Kidney (tissue), 22 donors: ENCODE measurements at places on chromosomes 2 and 18. TPM values are rescaled to one million over a fixed set of nuclear protein-coding genes. Genes with fewer than 3 reads are reported as not detected.

The DLX2 gene
- not detected for total RNA-seq

DNA sequence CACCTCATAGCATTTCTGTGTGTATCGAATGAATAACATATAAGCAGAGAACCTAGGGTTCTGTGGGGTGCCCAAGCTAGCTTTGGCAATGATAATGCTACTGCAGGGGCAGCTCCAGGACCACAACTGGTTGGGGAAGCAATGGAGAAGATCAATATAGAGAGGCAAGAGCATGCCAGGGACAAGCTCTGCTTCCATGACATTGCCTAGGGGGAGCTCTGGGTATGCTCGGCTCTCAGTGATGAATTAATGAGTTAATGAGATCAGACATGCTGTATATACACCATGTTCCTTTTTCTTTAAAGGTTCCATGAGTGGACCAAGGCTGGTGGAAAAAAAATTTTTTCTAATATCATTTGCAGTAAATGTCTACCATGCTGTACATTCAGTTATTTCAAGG lies 618.4 kb downstream of the BCL11A start:
- DNase-seq, result no peak

GRCh38 chr2:16707014-16707623 lies 41.5 kb upstream of the CYRIA start:
- DNase-seq, result no peak

DNA sequence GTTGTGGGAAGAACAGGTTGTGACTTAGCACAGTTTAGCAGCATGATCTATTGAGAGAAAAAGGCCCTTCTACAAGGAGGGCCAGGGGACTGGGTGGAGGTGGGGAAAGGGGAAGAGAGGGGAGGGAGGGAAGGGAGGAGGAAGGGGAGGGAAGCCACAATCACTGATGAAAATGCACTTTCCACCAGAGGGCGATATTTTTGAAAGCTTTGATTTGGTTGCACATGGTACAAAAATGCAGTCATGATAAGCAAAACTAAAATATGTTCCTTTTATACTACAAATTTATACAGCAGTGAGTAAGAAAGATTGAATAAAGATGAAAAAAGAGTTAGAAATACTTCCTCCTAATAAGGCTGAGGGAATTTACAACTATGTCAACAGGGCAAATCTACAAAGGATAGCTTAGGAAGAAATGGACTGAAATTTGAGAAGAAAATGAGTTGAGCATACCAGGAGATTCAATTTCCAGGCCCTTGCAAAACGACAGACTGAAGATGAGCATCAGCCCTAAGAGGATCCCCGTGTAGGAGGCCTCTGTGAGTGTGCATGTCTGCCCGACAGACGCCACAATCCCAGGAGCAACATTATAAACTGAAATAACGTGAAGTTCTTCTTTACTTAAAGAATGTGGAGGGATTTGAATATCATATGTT lies 17.2 kb downstream of the SH3YL1 start:
- DNase-seq, result no peak
